ENCODE measurements at places on chromosomes 2 and 18.

GRCh38 chr2:167127135-167127534 is 238.9 kb downstream of the XIRP2 start:
- DNase-seq, result no peak

- DNase-seq, result no peak
Observed at GRCh38 chr18:58848685-58849084, 16.0 kb upstream of the ZNF532 start.

DNA sequence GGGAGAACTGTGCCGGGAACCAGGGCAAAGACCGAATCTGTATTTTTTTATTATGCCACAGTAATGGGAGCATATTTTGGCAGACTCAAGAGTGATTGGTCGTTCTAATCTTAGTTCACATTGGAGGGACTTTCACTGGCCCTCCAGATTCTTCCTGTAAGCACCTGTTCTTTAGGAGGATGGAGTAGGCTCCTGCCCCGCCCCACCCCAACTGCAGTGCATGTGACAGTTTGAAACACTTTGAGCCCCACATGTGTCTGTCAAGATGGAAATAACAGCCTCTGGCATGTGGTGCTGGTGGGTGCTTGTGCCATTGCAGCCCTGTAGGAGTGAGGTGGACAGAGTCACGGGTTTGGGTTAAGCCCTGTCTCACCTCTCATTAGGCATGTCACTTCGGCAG is 43.3 kb upstream of the TXNDC2 start:
- no peak for DNase-seq

GRCh38 chr2:62536873-62537547 is 31.0 kb upstream of the TMEM17 start:
- DNase-seq, result no peak

- no peak for DNase-seq
Observed at GRCh38 chr2:121089166-121089510, 195.9 kb downstream of the TFCP2L1 start.

DNA sequence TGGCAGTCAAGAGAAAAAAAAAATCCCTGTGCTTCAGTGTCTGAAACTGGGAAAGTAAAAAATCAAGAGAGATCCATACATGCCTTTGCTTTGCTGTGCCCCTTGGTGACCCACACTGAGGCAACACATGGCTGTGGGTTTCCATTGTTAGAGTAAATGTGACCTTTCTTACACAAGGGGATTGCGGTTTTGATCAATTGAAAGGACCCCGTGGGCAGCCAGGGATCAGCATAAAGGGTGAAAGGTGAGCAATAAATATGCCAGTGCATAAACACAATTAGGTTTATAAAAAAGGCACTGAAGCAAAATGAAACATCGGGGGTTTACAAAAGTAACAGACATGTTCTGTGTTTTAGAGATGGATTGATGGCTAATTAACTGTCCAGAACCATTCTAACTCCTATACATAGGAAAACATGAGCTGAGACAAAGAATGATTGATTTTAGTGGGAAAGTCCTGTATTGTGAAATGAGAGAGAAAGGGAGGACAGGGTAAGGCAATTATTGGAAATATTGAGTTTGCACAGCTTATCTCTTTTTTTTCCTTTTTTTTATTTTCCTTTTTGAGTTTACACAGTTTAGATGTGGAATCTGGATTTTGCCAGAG is 40.7 kb upstream of the BBS5 start:
- DNase-seq, result no peak

DNA sequence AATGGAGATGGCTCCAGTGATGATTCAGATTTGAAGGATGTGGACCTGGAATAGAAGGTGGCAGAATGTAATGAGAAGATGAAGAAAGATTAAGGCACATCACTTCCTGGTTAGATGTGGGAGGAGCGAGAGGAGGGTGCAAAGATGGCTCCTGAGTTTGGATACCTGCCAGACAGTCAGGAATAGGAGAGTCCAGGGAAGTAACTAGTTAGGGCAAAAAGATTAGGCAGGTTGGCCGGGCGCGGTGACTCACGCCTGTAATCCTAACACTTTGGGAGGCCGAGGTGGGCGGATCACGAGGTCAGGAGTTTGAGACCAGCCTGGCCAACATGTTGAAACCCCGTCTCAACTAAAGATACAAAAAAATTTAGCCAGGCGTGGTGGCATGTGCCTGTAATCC is 5.6 kb downstream of the C2orf74 start:
- no peak for DNase-seq

DNA sequence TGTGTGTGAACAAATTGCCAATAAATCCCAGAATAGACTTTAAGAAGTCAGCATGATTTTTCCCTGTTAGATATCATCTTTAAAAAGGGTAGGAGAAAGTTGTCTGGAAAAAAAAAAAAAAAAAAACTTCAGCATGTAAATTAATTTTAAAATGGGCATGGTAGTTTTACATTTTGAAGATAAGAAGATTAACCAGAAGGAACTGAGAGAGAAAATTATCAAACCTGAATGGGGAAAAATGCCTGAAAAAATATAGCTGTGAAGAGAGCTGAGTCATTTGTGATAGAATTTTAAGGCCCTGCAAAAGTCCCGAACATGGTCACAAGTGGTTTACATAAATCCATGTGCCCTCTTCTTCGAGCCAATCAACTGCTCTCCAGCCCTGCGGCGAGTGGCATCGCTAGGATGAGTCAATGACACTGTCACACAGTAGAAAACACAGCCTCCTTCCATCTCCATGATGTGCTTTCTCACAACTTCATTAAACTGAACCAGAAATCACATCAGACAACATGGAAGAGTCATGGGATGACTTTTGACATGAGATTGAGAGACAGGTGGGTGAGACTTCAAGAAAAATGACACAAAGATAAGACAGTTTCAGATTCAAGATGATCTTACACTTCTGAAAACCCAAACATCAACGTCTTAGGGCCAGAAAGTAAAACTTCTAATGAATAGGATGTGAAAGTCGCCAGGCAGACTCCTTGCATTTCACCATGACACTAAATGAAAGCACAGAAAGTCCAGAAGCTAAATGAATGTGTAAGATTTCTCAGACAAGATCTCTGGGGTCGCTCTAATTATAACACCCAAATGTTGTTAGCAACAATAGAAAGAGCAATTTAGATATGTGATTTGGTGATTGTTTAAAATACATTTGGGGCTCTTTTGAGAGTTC is 273.0 kb upstream of the ID2 start:
- no peak for DNase-seq

DNA sequence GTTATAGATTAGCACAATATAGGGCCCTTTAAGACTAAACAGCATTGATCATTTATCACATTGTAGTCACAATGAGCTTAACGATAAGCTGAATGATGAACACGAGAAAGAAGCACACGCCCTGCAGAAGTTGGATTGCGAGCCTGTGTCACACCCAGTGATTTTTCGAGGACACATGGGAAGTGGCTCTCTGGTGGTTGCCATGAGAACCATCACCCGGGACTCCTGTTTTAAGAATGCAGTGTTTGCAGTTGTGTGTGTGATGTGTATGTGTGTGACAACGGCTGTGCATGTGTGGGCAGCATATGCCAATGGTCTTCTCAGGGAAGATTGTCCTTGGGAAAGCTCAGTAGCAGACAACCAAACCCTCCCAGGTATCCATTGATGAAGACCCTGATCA is 69.2 kb downstream of the PDCL3 start:
- DNase-seq, result no peak

DNA sequence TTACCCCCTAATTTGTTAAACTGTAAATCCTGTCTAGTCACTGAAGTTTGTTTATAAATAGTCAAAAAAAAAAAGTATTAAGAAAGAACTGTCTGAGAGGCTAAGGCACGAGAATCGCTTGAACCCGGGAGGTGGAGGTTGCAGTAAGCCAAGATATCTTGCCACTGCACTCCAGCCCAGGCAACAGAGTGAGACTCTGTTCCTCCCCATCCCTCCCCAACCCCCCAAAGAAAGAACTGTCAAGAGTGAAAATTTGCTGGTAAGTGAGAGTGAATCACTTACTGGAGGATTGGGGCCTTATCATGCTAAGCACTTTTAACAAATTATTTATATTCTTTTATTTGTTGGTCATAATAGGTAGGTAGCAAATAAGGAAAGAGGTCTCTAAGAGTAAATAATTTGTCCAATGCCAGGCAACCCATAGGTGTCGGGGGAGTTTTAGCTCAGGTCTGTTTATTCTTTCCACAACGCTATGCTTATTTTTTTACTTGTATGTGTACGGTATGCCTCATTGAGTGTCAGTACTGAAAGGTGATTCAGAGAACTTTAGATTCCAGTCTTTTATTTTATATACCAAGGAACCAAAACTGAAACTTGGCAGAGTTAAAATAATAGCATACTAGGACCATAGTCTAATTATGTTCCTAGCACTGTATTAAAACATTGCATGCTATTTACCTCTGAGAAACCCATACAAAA is 2.5 kb downstream of the TAF4B start:
- no peak for DNase-seq

- peak; percentile 28 for DNase-seq
Observed at GRCh38 chr2:170146784-170147183, 31.2 kb upstream of the MYO3B start.

DNA sequence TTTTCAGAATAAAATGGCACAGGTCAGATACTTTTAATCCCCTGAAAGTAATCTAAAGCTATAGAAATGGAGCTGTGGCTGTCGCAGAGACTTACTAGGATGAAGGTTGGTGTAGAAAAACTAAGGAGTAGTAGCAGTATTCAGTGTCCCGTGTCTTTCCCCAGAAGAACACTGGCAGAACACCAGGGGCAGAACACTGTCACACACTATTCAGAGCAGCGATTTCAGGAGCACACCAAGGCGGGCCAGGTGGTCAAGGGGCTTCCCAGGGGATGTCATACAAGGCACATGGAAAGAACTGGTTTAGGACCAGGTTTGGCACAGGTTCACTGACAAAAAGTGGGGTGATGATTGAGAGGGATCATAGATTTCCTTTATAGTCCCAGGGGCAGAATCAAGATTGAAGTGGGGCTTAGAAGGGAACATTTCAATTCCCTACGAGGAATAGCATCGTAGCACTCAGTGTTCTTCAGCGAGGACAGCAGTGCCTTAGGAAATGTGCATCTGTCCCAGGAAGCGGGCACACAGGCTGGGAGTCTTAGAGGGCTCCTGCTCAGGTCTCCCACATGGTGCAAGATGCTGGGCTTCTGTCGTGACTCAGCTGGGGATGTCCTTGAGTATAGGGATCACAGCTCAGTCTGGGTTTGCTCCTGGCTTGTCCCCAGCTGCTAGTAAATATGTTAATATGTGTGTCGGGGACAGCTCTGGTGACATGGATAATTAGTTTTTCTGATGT is 22.6 kb downstream of the BCL2L11 start:
- DNase-seq, result no peak

DNA sequence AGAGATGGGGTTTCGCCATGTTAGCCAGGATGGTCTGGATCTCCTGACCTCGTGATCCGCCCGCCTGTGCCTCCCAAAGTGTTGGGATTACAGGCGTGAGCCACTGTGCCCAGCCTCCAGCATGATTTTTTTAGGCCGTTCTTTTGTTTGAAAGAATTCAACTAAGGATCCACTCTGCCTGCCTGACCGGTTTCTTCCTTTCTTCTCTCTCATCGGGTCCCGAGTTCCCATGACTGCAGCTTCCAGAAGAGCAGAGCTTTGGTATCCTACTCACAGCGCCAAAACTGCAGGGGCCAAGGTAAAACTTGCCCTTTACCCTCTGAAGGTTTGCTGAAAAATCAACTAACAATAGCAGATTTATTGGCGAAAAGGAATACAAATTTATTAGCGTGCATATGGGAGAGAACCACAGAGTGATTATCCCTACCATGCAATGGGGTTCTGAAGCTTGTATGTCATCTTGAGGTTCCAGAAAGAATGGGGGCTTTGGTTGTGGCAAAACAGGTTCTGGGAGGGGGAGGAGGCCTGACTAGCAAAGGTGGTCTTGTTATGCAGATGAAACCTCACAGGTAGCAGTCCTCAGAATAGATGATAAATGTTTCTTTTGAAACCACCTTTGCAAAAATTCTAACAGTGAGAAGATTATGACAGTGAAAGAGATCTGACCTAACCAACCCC is 87.0 kb upstream of the MSH6 start:
- DNase-seq, result no peak

GRCh38 chr2:227479865-227480475 is 8.0 kb downstream of the AGFG1 start:
- no peak for DNase-seq

Data from NCI-H748 treated with DMSO at 0.1 percent for 48 hours (cell line).